ENCODE measurements at places on chromosomes 3 and 15. TPM values are rescaled to one million over a fixed set of nuclear protein-coding genes. Genes with fewer than 3 reads are reported as not detected.

The TJP1 gene
- total RNA-seq = 56.8 TPM

The POLQ gene
- total RNA-seq = 0.09 TPM

The TIGIT gene
- total RNA-seq = not detected

The IQCF5 gene
- not detected for total RNA-seq

The P2RY14 gene
- total RNA-seq = not detected

The SEMA6D gene
- 4.8 TPM for total RNA-seq

The SLC38A3 gene
- not detected for total RNA-seq

The CPLX3 gene
- not detected for total RNA-seq

The ECE2 gene
- not detected for total RNA-seq

The CCR1 gene
- not detected for total RNA-seq

The TXNRD3 gene
- total RNA-seq = 9.0 TPM

The LRRC2 gene
- 0.09 TPM for total RNA-seq

The POMGNT2 gene
- 22.8 TPM for total RNA-seq

The RASGRP1 gene
- 1.2 TPM for total RNA-seq

The GREM1 gene
- total RNA-seq = 3.6 TPM

The TGM4 gene
- 0.17 TPM for total RNA-seq

The DNAH12 gene
- total RNA-seq = not detected

The CCR3 gene
- total RNA-seq = not detected

The GOLGA8K gene
- not detected for total RNA-seq

The PKM gene
- 538 TPM for total RNA-seq

The GHSR gene
- total RNA-seq = not detected

The CHL1 gene
- under 0.01 TPM for total RNA-seq
